DMS 273 treated with DMSO at 0.1 percent for 48 hours (cell line): ENCODE measurements at places on chromosomes 4 and X.

DNA sequence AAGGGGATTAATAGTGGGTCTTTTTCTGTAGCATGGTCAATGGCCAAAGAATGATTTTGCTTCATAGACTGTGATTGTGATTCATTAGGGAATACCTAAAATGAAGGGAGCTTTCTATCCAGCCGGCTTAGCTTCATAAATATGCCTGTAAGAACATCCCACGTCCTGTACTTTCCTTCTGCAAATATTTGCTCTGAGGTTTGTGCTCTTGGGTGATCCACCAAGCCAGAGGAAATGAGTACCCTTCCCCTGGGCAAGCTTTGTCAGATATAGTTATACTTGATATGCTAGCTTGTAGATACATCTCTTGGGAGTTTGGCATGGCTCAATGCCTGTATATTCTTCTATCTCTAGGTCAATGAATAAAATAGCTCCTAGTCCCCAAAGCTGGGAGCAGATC is 28.2 kb upstream of the SPARCL1 start:
- no peak for DNase-seq

DNA sequence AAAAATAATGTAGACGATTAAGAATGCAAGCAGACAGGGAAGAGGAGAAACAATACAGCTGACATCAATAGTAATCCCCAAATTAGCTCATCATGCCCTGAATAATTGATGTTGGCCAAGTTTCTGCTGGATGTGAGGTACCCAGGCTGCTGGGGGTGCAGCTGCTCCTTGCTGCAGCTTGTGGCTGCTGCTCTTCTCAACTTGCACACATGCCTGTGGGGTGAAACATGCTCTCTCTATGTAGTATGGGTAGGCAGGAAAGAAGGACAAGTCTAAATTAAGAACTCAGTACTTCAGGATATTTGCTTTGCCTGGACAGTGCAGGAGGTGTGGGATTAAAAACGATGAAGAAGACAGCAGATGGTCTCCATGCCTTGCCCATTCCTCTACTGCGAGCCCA is 16.7 kb downstream of the EDA2R start:
- no peak for DNase-seq

GRCh38 chr4:178664621-178665020 is 1222.4 kb upstream of the AGA start:
- DNase-seq = no peak

DNA sequence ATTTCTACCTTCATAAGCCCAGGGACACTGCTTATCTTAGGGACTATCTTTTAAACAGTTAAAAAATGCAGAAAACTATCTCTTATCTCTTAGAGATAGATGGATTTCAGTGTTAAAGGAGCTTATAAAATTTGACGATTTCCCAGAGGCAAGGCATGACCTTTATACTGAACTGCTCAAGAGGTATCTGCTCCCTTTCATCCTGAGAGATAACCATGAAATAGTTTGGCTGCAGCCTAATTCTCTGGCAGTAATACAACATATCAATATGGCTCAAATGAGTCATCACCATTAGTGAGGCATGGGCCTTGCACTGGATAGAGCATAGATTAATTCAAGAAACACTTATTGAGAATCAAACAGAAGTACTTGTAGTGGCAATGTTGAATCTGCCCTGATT is 348.2 kb upstream of the GRIA3 start:
- DNase-seq = no peak

DNA sequence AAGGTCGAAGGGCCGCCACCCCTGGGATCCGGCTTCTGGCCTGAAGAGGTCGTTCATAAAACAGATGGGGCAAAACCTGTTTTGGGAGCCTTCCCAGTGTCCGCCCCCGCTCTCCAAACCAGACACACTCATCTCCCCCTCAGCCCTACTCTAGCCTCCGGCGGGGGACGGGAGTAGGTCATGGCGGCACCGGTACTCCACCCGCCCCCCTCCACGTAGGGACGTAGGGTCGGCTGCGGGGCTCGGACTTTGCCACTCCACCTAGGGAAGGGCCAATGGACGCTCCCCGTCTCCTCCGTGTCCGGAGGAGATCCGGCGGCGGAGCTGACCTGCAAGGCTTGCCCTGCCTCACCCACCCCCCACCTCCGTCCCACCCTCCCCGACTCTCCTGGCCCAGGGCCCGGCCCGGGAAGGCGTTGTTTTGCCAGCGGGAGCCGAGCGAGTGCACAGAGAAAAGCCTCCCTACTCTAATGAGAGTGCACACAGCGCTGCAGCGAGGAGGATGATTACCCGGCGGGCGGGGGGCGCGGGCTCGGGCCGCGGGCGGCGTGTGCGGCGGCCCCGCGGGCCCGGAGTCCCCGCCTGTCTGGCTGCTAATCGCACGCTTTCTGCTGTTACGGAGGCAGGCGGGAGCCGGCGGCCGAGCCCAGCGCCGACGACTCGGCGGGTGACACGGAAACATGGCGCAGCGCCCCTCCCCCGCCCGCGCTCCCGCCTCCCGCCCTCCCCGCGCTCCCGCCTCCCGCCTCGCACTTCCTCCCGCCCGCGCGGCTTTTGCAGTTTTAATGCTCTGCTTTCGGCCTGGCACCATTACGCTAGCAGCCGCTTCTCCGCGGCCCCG is 8.3 kb upstream of the BCOR start:
- no peak for DNase-seq

DNA sequence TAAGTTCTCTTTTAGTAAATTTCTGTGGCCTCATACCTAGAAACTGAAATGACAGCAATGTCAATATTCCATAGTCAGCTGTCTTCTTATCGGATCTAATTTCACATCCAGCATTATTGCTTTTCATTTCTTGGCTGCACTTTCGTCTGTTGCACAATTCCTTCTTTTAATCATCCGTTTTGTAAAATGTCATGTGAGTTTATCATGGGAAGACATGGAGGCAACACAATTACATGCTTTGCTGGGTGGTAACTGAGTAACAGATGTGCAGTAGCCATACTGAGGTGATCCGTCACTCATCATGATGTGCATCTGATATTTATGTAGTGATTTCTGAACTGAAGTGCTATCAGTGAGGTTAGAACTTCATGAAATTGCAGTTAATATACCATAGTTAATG is 68.3 kb upstream of the SLC7A11 start:
- no peak for DNase-seq

- no peak for DNase-seq
These were observed 100.3 kb upstream of the GUCY1A1 start for GRCh38 chr4:155566354-155566753.

- DNase-seq = no peak
These were observed 840 bp upstream of the RPL34 start for GRCh38 chr4:108619372-108620100.

DNA sequence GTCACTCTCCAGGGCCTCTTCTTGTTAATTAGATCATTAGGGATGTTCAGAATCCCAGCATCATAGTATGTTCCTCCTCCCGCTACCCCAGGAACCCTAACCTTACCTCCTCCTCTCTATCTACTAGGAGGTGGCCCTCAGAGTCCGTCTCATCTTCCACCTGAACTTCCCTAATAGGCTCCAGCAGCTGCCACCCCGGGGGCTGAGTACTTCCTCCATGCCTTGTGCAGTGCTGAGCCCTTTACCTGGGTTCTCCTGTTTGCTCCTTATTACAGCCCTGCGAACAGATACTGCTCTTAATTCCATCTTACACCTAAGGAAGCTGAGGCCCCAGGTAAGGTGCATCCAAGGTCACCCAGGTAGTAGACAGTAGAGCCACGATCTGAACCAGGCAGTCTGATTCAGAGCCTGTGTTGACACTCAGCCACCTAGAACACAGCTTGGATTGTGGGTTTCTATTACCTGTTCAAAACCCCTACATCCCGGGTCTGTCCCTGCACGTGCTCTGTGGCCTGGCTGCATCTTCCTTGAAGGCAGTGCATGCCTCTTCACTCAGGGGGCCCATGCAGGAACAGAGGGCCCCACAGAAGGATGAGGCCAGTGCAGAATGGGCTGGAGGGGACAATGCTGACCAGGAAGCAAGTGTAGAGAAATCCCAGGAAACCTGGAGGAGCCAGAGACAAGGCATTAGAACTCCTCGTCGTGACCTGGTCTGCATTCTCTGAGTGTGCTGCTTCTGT is 51.4 kb upstream of the MSANTD1 start:
- DNase-seq = no peak

- no peak for DNase-seq
These were observed 6.2 kb upstream of the ZBTB33 start for GRCh38 chrX:120244395-120244734.

GRCh38 chr4:172822331-172822730 is 346.3 kb upstream of the GALNT7 start:
- DNase-seq = no peak

DNA sequence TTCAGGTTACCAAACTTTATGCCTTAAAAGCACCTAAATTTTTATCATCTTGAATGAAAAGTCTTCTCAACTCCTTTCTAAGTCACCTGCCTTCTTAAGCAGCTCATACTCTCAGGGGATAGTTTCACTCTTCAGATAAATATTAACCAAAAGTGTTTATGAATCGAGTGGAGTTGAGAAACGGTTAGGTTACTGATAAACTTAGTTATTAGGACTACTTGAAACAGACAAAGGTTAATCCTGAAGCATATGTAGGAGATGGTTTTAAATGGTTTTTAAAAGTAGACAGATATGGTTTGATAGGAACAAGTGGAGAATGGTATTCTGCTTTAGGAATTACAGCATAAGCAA is 32.8 kb downstream of the CLDN22 start:
- DNase-seq = no peak
